Stimulated activated CD8-positive, alpha-beta memory T cell treated with anti-CD3 and anti-CD28 coated beads, Interleukin-2, amount 100 ng/mL, for 1 hour (primary cell): ENCODE measurements at places on chromosomes 5 and 9.

DNA sequence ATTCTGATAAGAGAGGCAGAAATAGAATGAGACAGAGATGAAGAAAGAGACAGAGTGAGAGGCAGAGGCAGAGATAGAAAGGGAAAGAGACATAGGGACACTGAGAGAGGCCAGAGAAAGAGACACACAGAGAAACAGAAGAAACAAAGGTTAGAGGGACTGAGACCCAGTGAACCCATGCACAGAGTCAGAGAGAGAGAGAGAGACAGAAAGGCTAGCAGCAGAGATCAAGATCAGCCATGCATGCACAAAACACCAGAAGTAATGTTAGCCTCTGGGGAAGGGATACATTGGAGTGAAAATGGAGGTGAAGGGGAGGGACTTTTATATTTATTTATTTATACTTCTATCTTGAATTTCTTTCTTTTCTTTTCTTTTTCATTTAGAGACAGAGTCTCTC, 14.1 kb upstream of the SPARC start:
- DNase-seq, result no peak

DNA sequence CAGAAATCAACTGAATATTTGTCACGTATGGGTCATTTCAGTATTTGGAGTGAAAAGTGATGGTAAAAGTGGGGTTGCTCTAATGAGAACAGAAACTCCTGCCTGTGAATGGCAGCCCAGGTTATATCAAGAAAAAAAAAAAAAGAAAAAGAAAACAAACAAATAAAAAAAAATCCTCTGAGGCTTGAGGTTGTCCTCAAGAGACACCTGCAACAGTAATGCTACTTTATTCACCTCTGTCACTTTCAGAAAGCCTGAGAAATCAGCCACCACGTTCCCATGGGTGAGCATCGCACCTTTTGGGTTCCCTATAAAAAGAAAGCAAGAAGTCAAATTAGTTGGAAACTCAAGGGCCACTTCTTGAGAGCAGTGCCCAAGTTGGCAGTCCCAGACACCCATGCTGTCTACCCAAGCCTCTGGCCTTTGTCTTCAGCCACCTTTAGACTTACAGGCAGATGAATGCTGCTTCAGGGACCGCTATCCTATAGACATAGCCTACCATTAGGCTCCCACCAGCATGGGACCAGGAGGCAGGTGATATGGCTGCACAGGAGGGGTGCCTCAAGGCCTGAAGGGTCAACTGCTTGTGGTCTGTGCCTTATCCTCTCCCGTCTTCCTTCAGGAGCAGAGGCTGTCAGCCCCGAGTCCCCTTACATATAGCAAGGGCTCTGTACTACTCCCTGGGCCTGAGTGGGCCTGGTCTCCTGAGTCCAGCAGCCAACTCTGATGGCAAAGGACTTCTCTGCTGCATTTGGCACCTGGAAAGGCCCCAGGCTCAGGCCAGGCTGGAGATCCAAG, 31.1 kb upstream of the MEIKIN start:
- no peak for DNase-seq

DNA sequence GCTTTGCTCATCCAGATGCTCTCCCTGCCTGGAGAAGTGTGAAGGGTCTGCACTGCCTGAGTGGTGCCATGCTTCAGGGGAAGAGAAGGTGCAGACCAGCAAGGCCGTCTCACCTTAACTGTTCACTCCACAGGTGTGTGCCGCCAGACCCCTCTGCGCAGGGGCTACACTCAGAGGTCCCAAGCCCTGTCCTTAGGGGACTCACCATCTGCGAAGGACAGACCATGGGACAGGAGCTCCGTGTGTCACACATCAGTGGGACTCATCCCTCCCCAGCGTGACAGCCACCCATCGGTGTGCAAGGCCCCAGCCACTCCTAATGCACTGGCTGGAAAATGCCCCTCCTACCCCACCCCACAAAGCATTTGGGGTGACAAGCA, 142.9 kb downstream of the OLFM1 start:
- DNase-seq, result no peak

DNA sequence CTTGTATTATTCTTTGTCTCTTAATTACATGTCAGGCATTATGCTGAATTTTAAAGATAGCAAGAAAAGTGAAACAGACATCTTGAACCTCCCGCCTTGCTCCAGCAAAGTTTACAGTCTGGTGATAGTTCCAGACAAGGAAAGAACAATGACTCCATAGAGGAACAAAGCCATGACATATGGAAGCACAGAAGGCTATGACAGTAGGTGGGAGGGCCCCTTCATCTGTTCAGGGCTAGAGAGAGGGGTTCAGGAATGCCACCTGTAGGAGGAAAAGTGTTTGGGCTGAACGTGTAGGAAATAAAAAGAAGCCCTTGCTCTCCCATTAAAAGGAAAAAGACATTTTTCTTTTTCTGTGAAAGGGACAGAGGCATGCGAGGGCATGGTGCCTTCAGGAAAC, 315.6 kb downstream of the TRIM32 start:
- no peak for DNase-seq

- DNase-seq, result no peak
Measured at GRCh38 chr9:123395276-123395688, 39.3 kb downstream of the CRB2 start.

GRCh38 chr9:19138084-19138483, 10.8 kb upstream of the PLIN2 start:
- no peak for DNase-seq

GRCh38 chr9:96758845-96759673, 18.8 kb downstream of the ZNF510 start:
- DNase-seq, result no peak

- DNase-seq, result peak; percentile 76
Measured at GRCh38 chr9:126781186-126782052, 23.4 kb upstream of the ZBTB43 start.

DNA sequence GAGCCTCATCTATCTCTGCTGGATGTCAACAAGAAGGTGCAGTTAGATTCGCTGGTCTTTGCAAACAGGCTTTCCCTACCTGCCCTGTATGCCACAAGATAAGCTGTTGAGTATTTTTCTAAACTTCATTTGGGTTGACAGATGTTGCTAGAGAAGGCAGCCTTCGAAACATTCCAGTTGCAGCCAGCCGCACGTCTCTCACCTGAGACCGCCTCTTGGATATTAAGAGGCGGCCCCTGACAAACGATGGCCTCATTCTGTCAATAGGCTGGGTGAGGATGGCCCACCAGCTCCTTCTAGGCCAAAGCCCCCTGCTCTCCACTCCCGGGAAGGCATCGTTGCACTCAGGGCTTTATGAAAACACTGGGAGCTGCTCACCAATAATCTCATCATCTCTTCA, 181.6 kb downstream of the DAB2IP start:
- DNase-seq, result no peak

DNA sequence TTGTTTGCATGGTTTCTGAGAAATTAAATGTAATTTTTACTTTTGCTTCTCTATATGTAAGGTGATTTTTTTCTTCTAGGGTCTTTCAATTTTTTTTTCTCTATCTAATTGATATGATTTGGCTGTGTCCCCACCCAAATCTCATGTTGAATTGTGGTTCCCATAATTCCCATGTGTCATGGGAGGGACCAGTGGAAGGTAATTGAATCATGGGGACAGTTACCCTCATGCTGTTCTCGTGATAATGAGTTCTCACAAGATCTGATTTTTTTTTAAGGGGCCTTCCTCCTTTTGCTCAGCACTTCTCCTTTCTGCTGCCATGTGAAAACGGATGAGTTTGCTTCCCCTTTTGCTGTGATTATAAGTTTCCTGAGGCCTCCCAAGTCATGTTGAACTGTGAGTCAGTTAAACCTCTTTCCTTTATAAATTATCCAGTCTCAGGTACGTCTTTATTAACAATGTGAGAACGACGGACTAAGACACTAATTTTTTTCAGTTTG, 150.8 kb downstream of the MTRR start:
- DNase-seq, result no peak

GRCh38 chr5:43231977-43232376, 40.0 kb downstream of the NIM1K start:
- DNase-seq, result no peak

DNA sequence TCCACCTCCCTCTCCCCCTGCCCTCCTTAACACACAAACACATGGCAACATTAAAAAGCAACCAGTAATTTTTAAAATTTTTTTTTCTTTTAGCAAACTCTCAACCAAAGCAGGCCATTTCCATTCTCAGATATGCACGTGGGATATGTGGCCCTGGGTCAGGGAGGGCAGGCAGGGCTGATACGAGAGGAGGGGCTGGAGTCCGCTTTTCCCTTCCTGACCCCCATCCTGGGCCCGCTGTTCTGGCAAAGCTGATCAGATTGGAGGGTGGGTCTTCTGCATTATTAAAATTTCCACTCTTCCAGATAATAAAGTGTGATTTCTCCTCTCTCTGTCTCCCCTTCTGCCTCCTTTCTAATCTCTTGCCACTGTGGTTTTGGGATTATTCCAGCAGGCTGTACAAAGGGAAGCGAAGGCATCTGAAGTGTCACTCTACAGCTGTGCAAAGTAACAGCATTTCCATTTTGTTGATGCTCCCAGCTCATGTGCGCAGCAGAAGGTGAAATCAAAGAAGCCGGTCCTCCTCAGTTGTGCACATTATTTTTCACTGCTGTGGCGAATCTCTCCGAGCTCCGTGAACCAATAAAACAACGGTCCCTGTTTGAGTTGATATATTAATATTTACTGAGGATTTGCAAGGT, 12.0 kb downstream of the IRX1 start:
- no peak for DNase-seq

DNA sequence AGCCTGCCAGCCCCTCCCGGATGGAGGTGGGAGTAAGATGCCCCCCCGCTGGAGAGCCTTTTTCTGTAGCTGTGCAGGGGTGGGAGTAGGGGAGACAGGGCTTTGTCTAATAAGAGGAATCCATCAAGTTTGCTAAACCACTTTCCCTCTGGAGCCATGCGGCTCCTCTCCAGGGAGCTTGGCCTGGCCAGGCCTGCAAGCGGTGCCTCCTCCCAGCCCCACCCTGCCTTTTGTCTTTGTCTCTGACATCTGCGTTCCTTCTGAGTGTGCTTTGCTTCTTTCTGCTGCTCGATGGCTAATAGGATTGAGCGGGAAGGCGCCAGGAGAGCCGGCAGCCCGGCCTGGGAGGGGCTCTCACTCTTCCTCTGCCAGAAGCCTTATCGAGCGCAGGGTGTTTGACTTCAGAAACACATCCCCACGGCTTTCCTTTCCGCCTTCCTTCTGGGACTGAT, 26.7 kb upstream of the FCN1 start:
- no peak for DNase-seq

- DNase-seq, result no peak
Measured at GRCh38 chr5:179380211-179381035, 35.2 kb upstream of the ADAMTS2 start.

- no peak for DNase-seq
Measured at GRCh38 chr5:143011585-143011984, 241.4 kb downstream of the ARHGAP26 start.

DNA sequence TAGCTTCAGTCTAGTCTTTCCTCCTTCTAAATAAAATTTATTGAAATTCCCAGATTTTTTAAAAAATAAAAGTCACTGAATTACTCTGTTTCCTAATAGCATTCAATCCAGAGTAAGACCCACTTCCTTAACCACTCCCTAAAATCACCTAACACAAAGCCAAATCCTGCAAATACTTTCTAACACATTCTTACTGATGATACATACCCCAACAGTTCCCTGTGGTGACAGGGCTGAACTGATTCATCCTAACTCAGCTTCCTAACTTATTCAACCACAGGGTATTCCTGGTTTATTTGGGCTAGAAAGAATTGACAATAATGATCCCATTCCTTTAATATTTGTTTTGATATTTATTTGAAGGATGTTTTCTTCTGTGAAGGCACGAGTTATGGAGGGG, 40.7 kb upstream of the ZNF300 start:
- DNase-seq, result no peak

GRCh38 chr5:130706696-130707095, 458.4 kb downstream of the HINT1 start:
- DNase-seq, result no peak

GRCh38 chr5:167759057-167759821, 532.2 kb upstream of the WWC1 start:
- no peak for DNase-seq

- DNase-seq, result no peak
Measured at GRCh38 chr5:42990892-42991291, 49.2 kb downstream of the ANXA2R start.

DNA sequence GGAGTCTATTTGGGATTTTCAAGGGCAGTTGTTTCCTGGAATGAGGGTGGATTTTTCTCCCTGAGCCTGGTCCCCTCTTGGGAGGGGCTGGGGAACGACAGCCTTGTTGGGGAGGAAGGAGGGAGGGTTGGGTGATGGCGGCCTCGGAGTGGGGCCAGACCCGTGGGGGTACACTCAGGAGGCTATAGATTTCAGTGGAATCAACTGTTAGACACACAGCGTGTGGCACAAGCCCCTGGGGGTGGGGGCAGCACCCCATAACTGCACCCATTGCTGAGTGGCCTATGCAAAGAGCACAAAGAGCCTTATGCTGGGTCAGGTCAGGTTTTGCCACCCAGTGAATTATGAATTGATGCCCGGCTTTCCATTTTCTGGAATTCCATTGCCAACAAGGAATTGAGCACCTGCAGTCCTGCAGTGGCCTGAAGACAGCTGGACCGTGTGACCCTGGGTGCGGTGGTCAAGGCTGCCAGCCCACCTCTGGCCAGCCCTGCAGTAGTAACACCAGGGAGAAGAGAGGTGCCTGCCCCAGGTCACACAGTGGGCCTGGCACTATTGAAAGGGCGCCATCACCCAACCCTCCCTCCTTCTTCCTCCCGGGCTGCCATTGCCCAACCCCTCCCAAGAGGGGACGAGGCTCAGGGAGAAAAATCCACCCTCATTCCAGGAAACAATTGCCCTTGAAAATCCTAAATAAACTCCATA, 8.4 kb downstream of the MYMK start:
- no peak for DNase-seq

GRCh38 chr9:20391208-20391607, 231.1 kb downstream of the MLLT3 start:
- DNase-seq, result no peak

- DNase-seq, result no peak
Measured at GRCh38 chr5:58751222-58751837, 168.5 kb downstream of the RAB3C start.

DNA sequence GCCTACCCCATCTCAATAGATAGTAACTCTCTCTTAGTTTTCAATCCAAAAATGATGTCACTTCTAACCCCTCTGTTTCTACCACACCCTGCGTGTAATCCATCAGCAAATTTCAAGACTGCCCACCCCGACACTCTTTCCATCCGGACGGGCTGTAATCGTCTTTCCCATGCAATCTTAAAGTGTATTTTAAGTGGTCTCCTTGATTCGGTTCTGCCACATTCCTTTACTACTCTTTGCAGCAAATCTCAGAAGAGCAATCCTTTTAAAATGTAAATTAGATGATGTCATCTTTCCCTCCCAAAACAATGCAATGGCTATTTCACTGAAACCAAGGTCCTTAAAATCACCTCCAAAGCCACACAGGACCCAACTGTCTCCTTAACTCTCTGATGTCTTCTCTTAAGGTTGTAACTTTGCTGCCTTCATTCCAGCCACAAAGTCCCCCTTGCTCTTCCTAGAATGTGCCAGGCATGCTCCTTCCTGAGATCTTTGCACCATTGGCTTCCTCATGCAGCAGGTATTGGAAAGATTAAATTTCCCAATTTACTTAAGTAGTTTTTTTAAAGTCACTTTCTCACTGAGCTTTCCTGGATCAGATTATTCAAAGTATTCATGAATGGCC, 932.5 kb upstream of the WWC1 start:
- no peak for DNase-seq
